ENCODE measurements at places on chromosomes 13 and 19.
A peak's percentile ranks its signal among the peaks of the same experiment; 100 is the strongest.

DNA sequence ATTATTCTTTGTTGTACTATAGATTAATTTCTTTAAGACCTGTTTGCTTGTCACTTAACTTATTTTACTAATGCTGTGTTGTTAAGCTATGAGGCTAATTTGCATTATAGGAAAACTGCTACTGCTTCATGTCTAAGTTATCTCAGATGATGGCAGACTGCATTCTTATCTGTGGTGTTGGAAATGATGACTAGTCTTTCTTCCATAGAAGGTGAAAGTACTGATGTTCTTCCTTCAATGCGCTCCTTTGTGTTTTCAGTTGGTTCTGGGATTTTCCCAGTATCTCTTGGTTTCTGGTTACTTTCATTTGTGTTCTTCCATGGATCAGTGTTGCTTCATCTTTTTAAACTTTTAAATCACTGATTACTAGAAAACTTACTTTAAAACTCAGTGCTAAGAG lies 46.9 kb downstream of the TPP2 start:
- DNase-seq = no peak

- DNase-seq = no peak
These were observed 72.8 kb downstream of the EFNB2 start for GRCh38 chr13:106462710-106463109.

GRCh38 chr19:47350630-47351029 lies 1.5 kb downstream of the DHX34 start:
- DNase-seq = no peak

DNA sequence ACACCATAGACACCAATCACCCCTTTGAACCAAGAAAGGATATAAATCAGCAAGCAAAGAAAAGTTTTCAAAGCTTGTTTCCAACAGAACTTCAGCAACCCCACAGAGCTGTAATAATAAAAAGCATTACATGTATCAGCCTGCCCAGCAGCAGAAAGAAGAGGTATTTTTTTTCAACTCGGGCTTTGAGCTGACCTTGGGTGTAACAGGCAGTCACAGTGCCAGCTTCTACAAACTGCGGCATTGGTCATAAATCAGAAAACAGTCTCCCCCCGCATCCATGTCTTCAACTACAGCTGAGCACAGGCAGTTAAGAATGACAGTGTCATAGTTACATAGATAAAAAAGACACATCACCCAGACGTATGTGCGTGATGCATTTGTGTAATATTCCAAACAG lies 671.0 kb upstream of the SLITRK1 start:
- DNase-seq = no peak

- peak; percentile 93 for DNase-seq
These were observed 4.1 kb upstream of the KCNC3 start for GRCh38 chr19:50333235-50333736.

- DNase-seq = no peak
These were observed 18.6 kb upstream of the C13orf46 start for GRCh38 chr13:113992276-113993005.

DNA sequence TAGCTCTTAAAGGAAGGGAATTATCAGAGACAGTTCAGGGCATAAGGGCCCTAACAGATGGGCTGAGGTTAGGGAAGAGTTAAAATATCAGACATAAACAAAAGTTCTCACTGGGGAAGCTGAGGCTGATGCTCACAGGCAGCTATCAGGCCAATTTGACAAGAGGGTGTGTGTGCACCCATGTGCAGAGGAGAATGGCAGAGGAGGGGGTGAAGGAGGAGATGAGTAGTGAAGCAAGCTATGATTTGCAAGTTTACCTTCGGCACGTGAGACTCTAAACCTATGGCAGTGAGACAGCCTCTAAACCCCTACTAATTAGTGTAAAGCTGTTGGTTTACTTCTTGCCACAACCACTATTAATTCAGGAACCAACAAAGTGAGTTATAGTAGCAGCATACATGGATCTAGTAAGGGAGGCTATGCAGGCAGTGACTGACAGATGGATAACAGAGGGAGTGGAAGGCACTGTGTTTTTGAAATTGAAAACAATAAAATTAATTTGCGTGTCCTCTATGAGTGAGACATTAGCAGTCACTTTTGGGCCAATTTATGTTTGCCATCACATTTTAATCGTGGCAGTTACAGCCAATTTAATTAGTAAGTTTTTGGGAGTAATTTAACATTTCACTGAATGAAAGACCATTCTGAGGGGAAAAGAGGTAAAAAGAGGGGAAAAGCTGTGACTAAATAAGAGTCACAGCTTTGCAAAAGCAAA lies 99.6 kb upstream of the HTR2A start:
- no peak for DNase-seq
